Uterus (tissue), 4 donors: ENCODE measurements at places on chromosomes 12 and 14. TPM values are rescaled to one million over a fixed set of nuclear protein-coding genes. Genes with fewer than 3 reads are reported as not detected.

- peaks cover 3% of the 10 kb centered on the region for H3K4me1 ChIP-seq
- H3K27ac ChIP-seq = no peak overlapping the region
- DNase-seq = no peak
Measured at GRCh38 chr14:96078625-96079016, 39.5 kb downstream of the C14orf132 start.

GPN3 gene
- 3.3 TPM for total RNA-seq

CDKN3 gene
- 4.4 TPM for total RNA-seq

DNA sequence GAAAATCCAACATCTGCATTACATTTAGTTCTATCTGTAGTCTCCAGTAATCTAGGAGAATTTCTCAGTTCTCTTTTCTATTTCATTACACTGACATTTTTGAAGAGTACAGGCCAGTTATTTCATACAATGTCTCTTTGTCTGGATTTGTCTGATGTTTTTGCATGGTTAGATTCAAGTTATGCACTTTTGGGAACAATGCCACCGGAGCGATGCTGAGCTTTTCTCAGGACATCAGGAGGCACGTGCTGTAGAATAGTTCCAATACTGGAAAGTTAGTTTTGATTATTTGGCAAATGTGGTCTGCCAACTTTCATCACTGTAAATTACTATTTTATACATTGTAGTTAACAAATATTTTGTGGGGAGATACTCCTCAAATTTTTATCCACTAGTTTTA is 43.1 kb downstream of the ALDH1L2 start:
- no peaks in the 10 kb centered on the region for H3K27me3 ChIP-seq
- no peak for DNase-seq
- H3K36me3 ChIP-seq = no peaks in the 10 kb centered on the region
- H3K27ac ChIP-seq = no peak overlapping the region

DNA sequence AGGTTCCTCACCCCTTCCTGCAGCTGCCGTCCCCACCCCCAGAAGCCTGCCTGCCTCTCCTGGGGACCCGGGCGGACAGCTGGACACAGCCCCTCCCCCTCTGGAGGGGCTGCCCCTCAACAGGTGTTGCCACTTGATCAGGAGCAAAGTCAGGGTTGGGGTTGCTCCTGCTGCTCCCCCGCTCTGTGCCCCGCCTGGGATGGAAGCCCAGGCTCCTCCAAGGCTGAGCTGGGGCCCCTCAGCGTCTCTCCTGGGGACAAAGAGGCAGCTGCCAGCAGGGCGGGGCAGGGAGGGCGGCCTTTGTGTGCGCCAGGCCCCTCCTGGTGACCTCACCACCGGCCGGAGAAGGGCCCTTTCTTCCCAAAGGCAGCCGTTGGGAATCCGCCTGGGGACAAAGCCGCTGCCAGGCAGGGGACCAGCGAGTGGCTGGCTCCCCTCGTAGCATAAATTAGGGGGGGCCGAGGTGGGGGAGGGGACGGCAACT is 13.7 kb downstream of the TRMT61A start:
- no peaks in the 10 kb centered on the region for H3K27me3 ChIP-seq
- peak overlapping the region; percentile 66 for H3K27ac ChIP-seq
- H3K4me3 ChIP-seq = no peak overlapping the region
